ENCODE measurements at places on chromosomes 11 and 22. TPM values are rescaled to one million over a fixed set of nuclear protein-coding genes. Genes with fewer than 3 reads are reported as not detected.

DNA sequence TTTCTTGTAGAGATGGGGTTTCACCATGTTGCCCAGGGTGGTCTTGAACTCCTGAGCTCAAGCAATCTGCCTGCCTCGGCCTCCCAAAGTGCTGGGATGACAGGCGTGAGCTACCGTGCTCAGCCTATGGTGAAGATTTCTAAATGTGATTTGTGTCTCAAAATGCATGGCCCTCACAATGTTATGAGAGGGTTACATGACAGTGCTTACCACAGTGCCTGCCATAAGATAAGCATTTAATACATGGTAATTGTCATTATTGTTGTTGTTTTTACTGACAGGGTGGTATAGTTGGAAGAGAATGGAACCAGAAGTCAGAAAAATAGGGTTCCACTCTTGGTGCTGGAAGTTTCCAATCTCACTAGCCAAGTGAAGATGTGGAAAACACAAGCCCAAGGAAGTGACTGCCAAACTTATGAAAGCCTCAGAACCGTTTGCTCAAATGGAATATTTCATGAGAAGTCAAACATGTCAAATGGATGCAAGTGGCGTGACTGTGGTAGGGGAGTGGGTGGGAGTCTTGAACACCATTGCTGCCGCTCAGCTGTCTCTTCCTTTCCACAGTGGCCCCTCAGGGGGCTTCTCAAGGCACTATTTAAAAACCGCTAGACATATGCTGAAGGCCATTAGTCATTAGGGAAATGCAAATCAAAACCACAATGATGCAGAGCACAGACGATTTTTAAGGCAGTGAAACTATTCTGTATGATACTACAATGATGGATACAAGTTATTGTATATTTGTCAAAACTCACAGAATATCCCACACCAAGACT is 29.1 kb upstream of the LMO2 start:
- no peaks in the 10 kb centered on the region for H3K4me1 ChIP-seq
- DNase-seq: no peak
- H3K27me3 ChIP-seq: no peaks in the 10 kb centered on the region
- no peak overlapping the region for H3K4me3 ChIP-seq
- H3K27ac ChIP-seq: no peak overlapping the region

GRCh38 chr11:115060840-115061239 is 382.5 kb downstream of the NXPE2 start:
- no peak overlapping the region for H3K27ac ChIP-seq
- no peaks in the 10 kb centered on the region for H3K36me3 ChIP-seq
- no peaks in the 10 kb centered on the region for H3K27me3 ChIP-seq
- H3K4me3 ChIP-seq: no peak overlapping the region
- H3K4me1 ChIP-seq: no peaks in the 10 kb centered on the region
- no peak for DNase-seq

DNA sequence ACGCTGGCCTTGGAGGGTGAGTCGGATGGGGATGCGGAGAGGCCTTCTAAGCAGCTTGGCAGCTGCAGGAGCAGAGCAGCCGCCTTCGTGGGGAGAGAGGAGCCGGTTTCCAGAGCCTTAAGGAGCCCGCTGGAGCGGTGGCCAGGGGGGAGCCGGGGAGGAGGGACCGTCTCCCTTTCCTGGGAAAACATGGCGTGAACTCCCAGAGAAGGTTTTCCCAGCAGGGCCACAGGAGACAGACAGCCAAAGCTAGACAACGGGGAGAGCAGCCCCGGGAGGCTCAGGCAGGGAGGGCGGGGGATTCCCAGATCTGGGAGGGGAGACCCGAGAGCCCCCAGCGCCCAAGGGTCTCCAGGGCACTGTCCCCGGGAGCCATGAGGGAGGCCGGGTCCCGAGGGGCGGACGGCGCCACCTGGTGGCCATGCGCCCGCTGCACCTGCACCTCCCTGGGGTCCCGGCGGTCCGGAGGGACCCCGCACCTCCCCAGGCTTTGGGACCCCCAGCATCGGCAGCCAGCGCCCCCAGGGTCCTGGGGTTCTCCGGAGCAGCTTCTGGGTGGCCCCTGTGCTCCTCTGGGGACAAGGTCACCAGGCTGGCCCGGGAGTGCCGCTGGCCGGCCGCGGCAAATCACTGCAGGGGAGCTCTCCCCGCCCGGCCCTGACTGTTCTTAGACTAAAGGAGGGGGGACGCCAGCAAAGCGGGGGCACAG is 2.4 kb upstream of the SYT8 start:
- H3K36me3 ChIP-seq: no peaks in the 10 kb centered on the region
- H3K27me3 ChIP-seq: peaks cover 47% of the 10 kb centered on the region
- no peaks in the 10 kb centered on the region for H3K4me1 ChIP-seq
- peak; percentile 88 for DNase-seq

GRCh38 chr11:6062691-6063358 is 32.3 kb upstream of the OR56A1 start:
- no peak overlapping the region for H3K27ac ChIP-seq
- H3K27me3 ChIP-seq: no peaks in the 10 kb centered on the region
- no peak overlapping the region for H3K4me3 ChIP-seq
- no peak for DNase-seq

DNA sequence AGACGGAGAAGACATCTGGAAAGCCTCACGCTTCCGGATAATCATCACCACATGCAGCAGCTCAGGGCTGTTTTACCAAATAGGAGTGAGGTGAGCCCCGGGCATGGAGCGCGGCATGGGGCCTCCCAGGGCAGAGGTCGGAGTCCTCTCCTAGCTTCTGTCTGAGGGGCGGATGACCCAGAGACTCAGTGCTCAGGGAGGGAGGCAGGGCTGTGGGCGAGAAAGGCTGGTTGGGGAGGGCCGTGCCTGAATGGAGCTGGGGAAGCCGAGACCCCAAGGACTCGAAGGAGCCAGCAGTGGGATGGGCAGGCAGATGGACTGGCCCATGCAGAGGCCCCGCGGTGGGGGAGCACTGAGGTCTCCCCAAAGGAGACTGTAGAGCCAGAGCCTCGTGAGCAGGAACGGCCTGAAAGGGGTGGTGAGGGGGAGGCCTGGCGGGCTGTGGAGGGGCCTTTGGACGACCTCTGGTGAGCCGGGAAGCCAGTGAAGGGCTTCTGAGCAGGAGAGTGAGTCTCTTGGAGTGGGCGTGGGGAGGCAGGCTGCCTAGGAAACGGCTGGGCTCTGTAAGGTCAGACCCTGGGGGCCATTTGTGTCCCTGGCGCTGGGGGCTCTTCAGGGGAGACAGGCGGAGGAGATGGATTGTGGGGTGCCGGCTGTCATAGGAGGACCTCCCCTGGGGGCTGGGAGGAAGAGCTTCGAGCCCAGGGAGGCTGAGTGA is 24.7 kb upstream of the PANX2 start:
- no peak overlapping the region for H3K4me3 ChIP-seq
- H3K36me3 ChIP-seq: no peaks in the 10 kb centered on the region
- no peaks in the 10 kb centered on the region for H3K27me3 ChIP-seq

DNA sequence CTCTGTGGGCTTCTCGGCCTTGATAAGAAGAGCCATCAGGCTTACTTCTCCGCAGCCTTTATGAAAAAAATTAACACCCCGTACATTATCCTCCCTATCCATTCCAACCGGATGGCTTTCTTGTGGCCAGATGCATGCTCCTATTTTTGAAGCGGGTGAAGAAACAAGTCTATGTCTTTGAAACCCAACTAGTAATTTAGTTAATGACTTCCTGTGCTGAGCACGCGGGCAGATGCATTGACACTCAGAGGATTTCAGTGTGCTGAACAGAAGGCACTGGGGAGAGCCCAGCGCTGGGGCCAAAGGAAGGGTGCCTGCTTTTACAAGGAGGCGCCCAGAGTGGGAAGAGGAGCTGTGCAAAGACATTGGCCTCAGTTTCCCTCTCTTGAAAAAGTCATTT is 53.3 kb downstream of the ARHGAP8 start:
- H3K27ac ChIP-seq: no peak overlapping the region
- no peak overlapping the region for H3K4me3 ChIP-seq
- no peak for DNase-seq
- H3K27me3 ChIP-seq: no peaks in the 10 kb centered on the region
- H3K4me1 ChIP-seq: no peaks in the 10 kb centered on the region

GRCh38 chr22:30948930-30949342 is 19.6 kb downstream of the MORC2 start:
- H3K4me3 ChIP-seq: no peak overlapping the region
- no peak for DNase-seq
- no peak overlapping the region for H3K27ac ChIP-seq
- H3K4me1 ChIP-seq: peaks cover 17% of the 10 kb centered on the region

DNA sequence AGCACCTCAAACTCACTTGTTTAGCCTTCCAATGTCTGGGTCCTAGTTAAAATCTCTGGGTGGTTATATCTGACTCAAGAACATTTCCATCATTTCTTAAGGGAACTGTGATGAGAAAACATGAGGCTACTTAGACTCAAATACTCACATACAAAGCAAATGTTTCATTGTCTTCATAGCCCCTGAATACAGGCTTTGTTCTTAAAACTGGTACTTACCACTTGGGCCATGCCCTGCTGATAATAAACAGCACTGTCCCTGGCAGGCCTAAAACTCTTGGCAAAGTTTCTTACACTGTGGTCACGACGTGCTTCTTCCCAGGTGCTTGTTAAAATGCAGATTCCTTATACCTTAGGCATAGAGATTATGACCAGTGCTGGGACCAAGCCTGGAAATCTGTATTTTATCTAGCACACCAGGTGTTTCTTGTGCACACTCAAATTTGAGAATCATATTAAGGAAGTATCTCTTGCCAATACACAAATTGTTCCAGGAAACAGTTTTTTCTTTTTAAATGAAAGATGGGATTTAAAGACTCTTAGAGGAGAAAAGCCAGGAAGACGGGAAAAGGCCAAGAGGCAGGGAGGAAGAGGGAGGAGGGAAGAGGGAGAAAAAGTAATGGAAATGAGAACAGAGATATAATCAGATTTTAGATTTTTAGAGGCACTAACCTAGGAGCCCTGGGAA is 287.9 kb upstream of the MPPED2 start:
- DNase-seq: no peak
- H3K4me3 ChIP-seq: no peak overlapping the region
- peaks cover 7% of the 10 kb centered on the region for H3K4me1 ChIP-seq
- no peaks in the 10 kb centered on the region for H3K27me3 ChIP-seq
- H3K36me3 ChIP-seq: no peaks in the 10 kb centered on the region

GRCh38 chr11:32659672-32660071 is 76.0 kb downstream of the EIF3M start:
- H3K4me3 ChIP-seq: no peak overlapping the region
- H3K27ac ChIP-seq: no peak overlapping the region
- no peak for DNase-seq
- no peaks in the 10 kb centered on the region for H3K36me3 ChIP-seq
- H3K27me3 ChIP-seq: no peaks in the 10 kb centered on the region

DNA sequence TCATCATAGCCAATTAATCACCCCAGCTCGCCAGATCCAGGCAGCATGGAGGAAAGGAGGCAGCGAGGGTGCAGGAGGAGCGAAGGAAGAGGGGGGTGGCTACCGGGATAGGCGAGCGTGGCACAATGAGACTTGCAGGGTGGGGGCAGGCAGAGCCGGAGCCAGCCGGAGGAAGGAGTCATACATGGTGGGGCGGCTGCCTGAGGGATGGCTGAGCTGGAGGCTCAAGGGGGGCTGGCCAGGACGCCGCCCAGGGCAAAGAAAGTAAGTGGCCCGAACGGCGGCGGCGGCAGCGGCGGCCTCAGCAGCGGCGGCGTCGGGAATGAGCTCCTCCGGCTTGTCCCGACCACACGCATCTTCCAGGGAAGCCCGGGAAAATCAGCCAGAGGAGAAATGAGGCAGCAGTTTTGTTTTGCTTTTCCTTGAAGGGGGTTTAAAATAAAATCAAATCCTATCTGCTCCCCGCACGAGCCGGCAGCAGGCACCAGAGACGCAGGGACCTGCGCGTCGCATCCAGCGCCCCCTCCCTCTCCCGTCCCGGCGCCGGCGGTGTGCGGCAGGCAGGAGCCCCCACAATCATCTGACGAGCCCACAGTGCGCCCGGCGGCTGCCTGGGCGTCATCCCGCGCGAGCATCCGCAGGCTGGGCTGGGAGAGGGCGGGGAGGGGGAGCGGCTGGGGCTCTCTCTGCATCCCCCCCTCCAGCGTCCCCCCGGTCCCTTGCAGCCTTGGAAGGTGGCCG is 263.6 kb downstream of the CTTN start:
- DNase-seq: peak; percentile 77
- H3K27ac ChIP-seq: peak overlapping the region; percentile 63
- peak overlapping the region; percentile 76 for H3K4me3 ChIP-seq
- peaks cover 26% of the 10 kb centered on the region for H3K27me3 ChIP-seq
- no peaks in the 10 kb centered on the region for H3K36me3 ChIP-seq
- peaks cover 6% of the 10 kb centered on the region for H3K4me1 ChIP-seq

GRCh38 chr11:103714246-103714645 is 322.2 kb upstream of the DDI1 start:
- DNase-seq: no peak
- no peaks in the 10 kb centered on the region for H3K27me3 ChIP-seq
- H3K27ac ChIP-seq: no peak overlapping the region
- no peaks in the 10 kb centered on the region for H3K36me3 ChIP-seq

DNA sequence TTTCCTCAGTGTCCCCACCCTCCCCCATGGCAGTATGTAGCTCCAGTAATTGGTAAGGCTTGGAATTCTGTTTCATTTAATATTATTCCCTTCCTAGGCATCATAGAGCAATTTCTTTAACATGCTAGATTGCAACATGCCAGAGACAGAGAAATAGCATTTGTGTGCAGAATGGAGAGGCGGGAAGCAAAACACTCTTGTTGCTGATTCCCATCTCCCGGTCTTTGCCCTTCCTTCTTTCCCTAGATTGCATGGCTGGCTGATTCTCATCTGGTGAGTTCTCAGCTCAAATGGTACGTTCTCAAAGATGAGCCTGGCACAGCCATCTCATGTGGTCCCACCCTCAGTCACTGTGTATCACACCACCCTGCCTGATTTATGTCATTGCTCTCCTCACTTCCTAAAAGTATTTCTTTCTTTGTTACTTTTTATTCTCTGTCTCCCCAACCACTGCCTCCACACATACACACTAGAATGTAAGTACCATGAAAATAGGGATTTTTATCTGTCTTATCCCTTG is 66.9 kb downstream of the ARFGAP2 start:
- H3K36me3 ChIP-seq: no peaks in the 10 kb centered on the region
- DNase-seq: no peak
- H3K4me3 ChIP-seq: no peak overlapping the region
- no peaks in the 10 kb centered on the region for H3K27me3 ChIP-seq

DNA sequence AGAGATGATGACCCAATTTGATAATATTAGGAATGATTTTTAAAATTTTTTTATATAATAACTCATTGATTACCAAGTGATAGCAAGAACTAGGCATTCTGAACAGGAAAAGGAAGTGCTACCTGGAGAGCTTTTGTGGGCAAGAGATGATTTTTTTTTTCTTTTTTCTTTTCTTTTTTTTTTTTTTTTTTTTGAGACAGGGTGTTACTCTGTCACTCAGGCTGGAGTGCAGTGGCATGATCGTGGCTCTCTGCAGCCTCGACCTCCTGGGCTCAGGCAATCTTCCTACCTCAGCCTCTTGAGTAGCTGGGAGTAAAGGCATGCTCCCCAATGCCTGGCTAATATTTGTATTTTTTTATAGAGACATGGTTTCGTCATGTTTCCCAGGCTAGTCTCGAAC is 40.4 kb downstream of the TNRC6B start:
- peak overlapping the region; percentile 8 for H3K4me3 ChIP-seq
- DNase-seq: no peak
- H3K27me3 ChIP-seq: no peaks in the 10 kb centered on the region
- H3K27ac ChIP-seq: no peak overlapping the region
- peaks cover 24% of the 10 kb centered on the region for H3K4me1 ChIP-seq
- peaks cover 7% of the 10 kb centered on the region for H3K36me3 ChIP-seq

The GGT5 gene
- total RNA-seq: 0.29 TPM

The GRIK4 gene
- 1.7 TPM for total RNA-seq

The TIMM8B gene
- total RNA-seq: 56.2 TPM

The KCNK4 gene
- total RNA-seq: 0.23 TPM

The OR5AR1 gene
- total RNA-seq: not detected

Data from endodermal cell (in vitro differentiated cells).